Heart right ventricle (tissue), 16 donors: ENCODE measurements at places on chromosomes 4 and X. TPM values are rescaled to one million over a fixed set of nuclear protein-coding genes. Genes with fewer than 3 reads are reported as not detected.

Gene ARR3
- not detected for polyA plus RNA-seq

Gene S100G
- not detected for polyA plus RNA-seq

Gene PAGE4
- not detected for polyA plus RNA-seq

- DNase-seq = no peak
Measured at GRCh38 chrX:16138108-16138427, 14.7 kb downstream of the GRPR start.

DNA sequence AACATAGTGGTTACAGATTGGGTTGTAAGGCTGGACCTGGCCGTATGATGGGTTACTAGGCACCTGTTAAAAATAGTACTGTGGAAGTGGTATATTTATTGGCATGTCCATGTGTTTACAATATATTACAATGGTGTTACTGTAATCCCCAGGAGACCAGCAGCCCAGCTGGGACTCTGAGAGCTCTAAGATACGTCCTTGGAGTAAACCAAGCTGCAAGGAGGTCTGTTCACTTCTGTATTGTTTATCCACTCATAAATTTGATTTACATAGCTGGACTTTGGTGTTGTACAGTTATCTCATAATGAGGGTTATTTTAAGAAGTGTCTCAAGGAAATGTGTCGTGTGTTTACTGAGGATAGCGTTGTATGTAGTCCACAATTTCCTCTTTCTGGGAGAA, 93.8 kb downstream of the TBL1X start:
- no peak for DNase-seq

DNA sequence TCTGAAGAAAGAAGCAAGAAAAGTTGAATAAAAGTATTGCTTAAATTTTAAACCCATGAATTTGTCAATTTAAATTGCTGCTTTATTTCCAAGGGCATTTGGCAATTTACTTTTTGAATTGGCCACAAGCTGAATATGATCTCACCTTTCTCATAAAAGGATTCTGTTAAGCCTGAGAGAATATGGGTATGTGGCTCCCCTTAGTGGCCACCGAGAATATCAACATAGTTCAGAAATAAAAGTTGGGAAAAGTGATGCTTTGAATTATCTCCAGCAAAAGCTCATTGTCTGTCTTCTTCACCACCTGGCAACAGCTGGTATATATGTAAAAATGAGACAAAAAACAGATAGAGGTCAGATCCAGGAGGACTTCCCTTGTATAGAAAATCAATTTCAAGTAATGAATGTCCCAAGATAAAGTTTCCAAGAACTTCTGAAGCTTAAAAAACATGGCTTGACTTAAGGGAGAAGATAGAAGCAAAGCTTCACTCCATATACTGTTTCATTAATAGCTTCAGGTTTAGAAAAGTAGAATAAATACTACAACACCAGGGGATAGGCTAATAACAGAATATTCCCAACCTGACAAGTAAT, 290.7 kb upstream of the FAM241A start:
- peak; percentile 4 for DNase-seq

DNA sequence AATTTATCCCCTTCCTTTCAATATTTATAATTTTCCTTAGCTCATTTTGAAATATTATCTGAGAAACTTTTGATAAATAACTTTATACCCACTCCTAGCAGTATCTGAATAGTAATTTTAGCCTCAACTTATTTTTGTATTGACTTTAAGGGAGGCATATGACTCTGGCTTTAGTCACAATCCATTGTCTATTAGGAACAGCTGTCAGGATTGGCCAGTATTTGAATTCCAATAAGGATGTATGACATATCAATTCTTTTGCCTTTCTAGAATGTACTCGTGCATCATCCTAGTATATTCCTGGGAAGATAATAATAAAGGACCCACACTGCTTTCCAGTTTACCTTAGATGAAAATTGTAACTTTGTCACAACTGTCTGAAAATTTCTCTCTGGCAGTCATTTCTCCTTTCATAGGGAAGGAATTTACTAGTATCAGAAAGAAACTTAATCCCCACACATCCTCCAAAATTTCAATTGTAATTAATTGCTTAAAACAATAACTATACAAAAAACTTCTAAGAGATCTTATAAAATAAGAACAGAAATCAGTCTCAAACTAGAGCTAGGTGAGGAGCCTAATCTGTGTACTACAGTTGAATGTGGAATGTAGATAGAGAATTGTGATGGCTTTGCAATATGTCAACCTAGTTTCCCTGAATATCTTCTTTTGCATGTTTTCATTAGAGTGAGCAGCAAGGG, 121.0 kb upstream of the EPHA5 start:
- no peak for DNase-seq

GRCh38 chr4:19329631-19330030, 922.1 kb upstream of the SLIT2 start:
- DNase-seq = no peak

DNA sequence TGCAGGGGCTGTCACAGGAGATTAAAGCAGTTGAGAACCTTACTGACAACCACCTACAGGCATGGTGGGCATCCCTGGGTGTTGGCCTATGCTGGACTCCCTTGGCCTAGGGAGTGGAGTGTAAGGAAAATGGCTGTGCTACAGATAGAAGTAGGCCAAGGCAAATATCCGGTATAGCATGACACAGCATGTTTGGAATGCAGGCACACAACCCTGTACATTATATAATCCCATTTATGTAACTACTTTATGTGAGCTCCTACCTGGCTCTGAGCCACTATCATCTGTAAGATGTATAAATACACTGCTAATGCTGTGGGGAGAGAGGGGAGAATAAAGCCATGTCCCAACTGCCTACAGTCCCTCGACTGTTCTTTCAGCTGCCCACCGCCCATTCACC, 38.7 kb upstream of the KCTD8 start:
- no peak for DNase-seq

GRCh38 chrX:37684973-37685372, 618 bp upstream of the XK start:
- DNase-seq = no peak
